ENCODE measurements at places on chromosomes 3 and 15.

- no peak for DNase-seq
Measured at GRCh38 chr3:104586344-104586743, 780.4 kb upstream of the ALCAM start.

DNA sequence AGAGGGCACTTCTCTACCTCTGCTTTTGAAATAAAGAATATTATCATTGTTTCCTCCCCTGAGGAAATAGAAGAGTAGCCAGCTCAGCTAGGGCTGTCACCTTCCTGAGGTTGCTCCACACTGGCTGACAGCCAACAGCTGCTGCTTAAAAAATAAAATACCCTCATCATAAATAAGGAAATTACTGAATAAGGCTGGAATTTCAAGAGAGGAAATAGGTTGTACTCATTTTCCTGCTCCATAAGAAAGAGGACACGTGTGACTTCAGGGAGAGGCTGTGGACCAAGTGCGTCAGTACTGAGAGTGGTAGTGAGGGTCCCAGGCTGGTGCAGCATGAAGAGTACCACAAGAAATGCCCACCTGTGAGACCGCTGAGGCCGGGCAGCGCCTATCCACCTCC lies 8.1 kb upstream of the C2CD4B start:
- no peak for DNase-seq

GRCh38 chr3:44104043-44104442 lies 137.6 kb upstream of the TOPAZ1 start:
- no peak for DNase-seq

- no peak for DNase-seq
Measured at GRCh38 chr3:170372190-170372879, 14.8 kb downstream of the SKIL start.

DNA sequence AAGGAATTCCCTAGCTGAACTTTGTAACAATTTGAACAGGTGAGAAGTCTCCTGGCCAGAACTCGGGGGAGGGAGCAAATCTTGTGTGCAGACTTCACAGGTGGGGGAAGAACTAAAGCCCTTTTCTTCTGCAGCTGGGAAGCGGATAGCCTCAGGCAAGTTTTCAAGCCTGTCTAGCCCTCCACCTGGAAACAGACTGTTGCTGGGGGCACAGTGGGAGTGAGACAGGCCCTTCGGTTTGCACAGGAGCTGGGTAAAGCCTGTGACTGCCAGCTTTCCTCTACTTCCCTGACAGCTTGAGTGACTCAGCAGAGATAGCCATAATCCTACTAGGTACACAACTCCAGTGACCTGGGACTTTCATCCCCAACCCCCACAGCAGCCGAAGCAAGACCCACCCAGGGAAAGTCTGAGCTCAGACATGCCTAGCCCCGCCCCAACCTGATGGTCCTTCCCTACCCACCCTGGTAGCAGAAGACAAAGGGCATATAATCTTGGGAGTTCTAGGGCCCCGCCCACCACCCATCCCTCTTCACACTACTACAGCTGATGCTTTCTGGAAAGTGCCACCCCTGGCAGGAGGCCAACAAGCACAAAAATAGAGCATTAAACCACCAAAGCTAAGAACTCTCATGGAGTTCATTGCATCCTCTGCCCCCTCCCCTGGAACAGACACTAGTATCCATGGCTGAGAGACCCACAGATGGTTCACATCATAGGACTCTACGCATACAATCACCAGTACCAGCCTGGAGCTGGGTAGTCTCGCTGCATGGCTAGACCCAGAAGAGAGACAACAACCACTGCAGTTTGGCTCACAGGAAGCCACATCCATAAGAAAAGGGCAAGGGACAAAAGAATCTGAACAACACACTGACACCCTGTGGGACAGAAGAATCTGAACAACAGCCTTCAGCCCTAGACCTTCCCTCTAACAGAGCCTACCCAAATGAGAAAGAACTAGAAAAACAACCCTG lies 479.0 kb downstream of the RAP2B start:
- no peak for DNase-seq

DNA sequence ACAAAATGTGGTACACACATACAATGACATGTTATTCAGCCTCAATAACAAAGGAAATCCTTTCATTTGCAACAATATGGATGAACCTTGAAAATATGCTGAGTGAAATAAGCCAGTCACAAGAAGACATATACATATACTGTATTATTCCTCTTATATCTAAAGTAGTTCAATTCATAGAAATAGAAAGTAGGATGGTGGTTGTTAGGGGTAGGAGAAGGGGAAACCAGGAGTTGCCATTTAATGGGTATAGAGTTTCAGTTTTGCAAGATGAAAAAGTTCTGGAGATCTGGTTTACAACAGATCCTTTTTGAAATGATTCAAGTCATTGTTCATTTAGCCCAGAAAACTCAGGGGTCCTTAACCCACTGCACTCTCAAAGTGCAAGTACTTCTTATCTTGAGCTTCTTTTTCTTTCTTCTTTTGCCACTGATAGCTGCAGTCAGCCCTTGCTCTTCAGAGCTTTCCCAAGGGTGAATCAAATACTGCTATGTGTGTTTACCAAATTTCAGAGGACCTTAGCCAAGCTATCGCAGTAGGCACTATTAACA lies 208.0 kb upstream of the EOMES start:
- no peak for DNase-seq

DNA sequence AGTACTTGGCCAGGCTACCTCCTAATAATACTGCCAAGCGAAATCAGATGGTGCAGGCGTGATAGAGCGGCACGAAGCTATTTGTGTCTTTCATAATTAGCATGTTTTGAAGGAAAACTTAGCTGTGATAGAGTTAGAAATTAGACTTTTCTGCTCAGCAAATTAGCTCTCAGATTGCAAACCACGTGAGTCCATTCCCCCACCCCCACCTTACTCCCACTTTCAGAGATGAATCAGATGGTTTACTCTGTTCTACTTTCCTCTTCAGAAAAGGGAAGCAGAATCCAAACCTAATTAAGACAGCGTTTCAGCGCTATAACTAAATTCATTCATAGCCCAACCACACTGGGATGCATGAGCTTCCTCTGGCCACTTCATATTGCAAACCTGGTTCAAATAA lies 214.6 kb downstream of the SLCO3A1 start:
- DNase-seq: no peak

- DNase-seq: no peak
Measured at GRCh38 chr3:50408443-50408944, 49.2 kb upstream of the TMEM115 start.

DNA sequence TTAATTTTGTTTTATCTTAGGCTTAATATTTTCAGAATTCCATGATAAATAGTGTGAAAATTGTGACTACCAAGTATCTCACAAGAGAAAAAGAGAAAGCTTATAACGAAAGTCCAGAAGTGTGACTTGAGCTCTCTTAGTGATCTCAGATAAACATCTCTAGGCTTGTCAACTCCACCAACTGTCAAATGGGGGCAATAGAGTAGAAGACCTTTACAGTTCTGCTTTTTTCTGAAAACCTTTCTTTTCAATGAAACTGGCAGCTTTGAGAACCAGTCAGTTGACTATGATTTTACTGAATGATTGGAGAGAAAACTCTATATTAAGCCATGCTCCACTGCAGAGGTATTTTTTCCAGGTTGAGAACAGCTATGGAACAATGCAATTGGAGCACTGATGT lies 119.2 kb upstream of the TP63 start:
- no peak for DNase-seq

DNA sequence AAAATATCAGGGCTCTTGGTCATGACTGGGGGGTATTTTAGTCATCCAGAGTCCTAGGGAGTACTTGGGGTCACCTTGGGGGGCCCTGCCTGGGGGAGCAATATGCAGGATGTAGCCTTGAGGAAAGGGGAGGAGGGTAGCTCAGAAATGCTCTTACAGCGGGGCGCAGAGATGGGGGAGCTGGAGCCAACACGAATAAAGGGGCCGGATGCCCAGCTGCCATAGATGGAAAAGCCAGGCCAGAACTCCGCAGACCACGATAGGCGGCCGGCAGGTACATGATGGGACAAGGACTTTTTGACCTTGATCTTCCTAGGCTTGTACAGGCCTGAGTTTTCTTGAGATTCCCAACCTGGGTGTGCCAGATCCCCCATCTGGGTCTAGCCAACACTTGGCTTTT lies 47.7 kb upstream of the SLC6A1 start:
- no peak for DNase-seq

DNA sequence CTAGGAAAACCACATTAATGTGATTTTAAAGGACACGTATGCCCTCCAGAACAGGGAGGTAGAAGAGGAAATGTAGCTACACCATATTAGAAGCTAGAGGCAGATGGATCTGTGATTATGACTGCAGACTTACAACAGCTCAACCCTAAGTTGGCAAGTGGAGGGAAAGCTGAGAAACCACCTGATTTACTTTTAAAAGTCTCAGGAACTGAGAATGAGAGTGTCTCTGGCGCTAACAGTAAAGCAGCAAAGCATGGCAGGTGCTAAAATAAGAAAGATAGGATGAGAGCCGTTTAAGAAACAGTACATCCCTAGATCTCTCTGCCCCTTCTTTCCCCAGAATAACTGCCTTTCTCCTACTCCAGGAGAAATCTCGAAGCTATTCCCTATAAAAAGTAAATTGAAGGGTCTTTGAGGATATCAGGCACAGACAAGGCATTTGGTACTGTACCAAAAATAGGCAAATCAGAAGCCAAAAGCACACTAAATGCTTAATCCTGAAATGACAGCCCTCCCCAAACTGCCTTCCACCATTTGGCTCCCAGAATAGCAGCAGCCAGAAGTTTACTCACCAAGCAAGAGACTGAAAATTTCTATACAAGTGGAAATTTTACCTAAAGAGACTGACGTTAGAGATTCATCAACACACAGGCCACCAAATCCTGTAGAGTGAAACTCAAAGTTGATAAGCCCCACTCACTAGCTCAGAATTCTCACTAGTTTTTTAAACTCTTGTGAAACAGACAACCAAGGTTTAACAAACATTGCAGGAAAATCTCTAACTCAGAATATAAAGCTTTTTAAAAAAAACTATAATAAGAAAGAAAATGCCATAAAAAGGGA lies 34.3 kb upstream of the PARP14 start:
- DNase-seq: no peak

DNA sequence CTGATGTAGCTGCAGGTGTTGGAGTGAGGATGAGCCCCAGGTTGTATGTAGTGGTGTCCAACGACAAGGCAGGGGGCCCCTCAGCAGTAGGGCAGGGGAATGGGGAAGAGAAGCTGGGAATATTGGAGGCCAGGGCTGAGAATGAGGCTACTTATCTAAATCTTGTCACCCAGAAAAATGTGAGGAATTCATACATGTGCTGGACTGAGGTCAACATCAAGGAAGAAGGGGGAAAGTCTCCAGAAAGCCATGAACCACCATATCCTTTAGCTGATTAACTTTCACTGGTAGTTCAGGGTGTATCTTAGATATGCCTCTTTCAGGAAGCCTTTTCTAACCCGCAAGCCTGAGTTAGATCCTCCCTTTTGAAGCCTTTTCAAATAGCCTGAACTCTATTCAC lies 22.6 kb upstream of the FSTL1 start:
- no peak for DNase-seq

- no peak for DNase-seq
Measured at GRCh38 chr3:168977716-168978374, 685.7 kb downstream of the MECOM start.

- DNase-seq: no peak
Measured at GRCh38 chr3:71585887-71586809, 2.6 kb upstream of the FOXP1 start.

GRCh38 chr3:71089271-71089847 lies 494.2 kb downstream of the FOXP1 start:
- no peak for DNase-seq

DNA sequence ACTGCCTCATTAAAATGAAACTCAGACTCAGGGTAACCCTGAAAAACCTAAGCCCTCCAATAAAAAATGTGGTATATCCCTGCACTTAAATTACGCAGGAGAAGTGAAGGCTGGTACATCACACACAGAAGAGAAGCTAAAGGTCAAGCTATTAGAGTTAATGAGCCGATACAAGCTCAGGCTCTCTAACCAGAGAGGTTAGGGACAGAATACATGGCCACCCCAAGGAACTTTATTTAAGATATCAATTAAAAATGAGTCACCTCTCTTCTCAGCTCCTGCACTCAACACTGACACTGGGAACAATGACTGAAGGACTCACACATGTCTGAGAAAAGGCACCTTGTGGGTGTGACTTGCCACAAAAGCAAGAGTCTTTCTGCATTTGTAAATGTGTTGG lies 800.6 kb upstream of the CFAP20DC start:
- DNase-seq: no peak

DNA sequence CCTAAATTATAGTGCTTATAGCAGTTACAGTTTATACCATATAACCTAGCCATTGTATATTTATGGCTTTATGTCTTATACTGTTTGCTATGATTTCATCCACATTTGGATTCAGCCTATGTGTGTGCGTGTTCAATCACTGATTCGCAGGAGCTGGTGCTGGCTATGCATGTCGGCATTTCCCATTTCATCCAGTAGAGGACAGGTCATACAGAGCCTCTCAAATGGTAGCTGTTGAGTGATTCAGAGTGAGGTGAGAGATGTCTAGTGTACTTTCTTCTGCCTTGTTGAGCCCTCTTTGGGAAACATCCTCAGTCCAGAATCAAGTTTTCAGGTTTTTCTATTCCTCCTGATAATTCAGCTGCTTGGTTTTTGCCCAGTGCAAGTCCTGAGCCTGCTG lies 76.1 kb downstream of the FRMD4B start:
- DNase-seq: no peak

DNA sequence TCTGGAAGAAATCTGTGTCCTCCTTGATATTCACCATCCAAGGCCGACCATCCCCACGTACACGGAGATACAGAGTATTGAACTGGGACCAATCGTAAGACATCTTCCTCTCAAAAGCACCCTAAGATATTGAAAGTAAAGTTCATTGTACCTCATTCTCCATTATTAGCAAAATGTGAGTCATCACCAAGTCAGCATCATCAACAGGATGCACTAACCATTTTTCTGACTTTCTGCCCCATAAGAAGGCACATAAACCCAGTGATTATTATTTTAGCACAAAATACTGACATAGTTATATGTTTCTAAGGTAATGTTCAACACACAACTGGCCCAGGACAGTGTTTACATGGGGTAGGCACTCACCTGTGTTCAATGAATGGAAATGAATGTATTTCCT lies 7.4 kb downstream of the NDUFAF1 start:
- DNase-seq: no peak

DNA sequence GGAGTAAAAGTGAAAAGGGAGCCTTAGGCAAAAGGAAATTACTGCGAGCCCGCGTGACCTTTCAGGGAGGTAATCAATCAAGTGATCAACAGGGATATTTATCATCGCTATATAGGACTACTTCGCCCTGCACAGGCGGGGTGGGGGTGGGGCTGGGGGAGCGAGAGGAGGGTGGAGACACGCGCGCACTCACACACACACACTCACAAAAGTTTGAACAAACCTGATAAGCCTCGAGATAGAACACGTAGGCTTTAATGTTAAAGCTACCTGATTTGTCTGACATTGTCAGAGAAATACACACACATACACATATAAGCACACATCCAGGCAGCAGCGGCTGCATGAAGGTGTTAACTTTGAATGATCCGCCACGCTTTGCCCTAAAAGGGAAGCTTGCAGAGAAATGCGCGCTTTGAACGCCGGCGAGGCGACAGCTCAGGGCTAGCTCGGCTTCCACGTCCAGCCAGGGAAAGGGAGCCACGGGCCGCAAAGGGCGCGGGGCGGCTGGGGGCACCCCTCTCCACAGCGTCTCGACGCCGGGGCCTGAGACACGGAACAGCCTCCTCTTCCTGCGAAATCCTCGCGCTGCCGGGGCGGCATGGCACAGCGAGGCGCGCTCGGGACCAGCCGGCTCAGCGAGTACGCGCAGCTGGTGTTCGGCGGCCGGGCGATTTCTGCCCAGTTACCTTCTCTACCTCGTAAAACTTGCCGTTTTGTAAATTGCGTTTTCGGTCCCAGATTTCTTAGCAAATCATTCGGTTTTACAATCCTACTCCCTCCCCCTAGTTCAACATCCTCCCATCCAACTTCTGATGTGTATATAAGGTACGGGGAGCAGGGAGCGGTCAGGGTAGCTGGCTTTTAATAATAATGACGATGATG lies 4.8 kb upstream of the MECOM start:
- DNase-seq: no peak

Measured in effector CD8-positive, alpha-beta T cell (primary cell).